Activated CD4-positive, alpha-beta T cell treated with anti-CD3 and anti-CD28 coated beads, Interleukin-2, amount 10 ng/mL, durations not matched to agents 7 days and 5 days (primary cell): ENCODE measurements at places on chromosomes 16 and 17.

- DNase-seq, result no peak
Observed at GRCh38 chr16:1159973-1160772, 7.3 kb downstream of the CACNA1H start.

DNA sequence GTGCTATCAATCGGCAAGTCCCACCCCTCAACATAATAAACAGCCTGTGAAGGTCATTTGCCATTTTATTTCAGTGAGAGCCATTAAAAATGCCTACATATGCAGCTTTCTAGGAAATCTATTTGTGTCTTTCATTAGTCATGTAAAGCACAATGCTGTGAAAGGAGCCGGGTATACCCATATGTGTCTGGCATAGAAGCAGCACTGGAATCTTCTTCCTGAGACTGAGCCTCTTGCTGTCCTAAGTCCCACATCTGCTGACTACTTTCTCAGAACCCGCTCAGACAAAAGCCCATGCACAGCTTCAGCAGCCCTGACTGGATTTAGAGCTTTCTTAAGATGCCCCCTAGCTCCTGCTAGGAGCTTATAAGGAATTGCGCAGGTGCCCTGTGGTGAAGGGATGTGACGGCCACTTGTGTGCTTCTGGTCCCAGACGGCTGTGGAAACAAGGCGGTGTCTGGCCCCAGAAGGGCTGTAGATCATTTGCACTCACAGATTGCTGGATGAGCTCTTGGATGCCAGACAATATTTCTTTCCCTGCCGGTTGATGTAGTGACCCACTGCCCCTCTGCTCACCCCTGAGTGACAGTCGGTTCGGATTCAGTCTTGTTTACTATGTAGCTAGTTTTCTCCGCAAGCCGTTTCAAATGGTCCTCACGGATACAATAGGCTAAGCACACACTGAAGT is 172.2 kb downstream of the ANKFN1 start:
- no peak for DNase-seq

DNA sequence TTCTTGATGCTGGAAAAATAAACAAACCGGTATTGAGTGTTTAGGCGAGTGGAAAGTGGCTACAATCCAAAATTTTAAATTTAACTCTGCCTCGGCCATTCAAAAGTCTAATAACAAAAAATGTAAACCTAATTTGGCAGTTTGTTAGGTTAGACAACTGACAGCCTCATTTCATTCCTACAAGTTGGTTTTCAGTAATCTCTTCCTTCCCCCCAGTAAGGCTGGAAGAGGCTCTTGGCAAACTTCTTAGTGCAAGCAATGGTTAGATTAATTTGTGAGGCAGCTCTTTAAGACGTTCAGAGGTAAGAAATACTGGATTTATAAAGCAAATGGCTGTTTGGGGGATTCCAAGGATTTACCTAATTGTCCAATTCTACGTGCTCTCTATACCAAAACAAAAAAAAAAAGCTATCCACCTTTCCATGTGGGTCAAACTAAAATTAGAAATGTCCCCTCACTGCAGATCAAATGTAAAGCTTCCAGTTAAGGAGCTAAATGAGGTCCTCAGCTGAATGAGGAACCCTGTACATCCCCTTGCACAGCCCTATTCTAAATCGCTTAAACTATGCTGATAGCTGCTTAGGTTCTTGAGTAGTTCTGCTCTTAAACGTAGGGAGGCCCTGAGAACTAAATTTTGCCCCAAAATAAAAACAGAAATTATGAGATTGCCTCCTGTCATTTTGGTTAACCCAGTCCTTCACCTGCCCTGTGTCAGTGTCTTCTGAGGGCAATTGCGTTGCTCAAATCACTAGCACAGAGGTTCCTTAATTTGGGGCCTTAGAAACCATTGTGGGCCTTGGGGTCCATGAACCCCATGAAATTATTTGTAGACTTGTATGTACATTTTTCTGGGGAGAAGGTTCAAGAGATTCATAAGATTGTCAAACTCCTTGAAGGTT is 2.9 kb downstream of the HEXIM1 start:
- no peak for DNase-seq

- DNase-seq, result no peak
Observed at GRCh38 chr17:80292521-80292971, 31.9 kb downstream of the RNF213 start.

GRCh38 chr16:74903901-74904678 is 80.8 kb downstream of the WDR59 start:
- no peak for DNase-seq
